GM13976 (cell line): ENCODE measurements at places on chromosomes 2 and 18.

DNA sequence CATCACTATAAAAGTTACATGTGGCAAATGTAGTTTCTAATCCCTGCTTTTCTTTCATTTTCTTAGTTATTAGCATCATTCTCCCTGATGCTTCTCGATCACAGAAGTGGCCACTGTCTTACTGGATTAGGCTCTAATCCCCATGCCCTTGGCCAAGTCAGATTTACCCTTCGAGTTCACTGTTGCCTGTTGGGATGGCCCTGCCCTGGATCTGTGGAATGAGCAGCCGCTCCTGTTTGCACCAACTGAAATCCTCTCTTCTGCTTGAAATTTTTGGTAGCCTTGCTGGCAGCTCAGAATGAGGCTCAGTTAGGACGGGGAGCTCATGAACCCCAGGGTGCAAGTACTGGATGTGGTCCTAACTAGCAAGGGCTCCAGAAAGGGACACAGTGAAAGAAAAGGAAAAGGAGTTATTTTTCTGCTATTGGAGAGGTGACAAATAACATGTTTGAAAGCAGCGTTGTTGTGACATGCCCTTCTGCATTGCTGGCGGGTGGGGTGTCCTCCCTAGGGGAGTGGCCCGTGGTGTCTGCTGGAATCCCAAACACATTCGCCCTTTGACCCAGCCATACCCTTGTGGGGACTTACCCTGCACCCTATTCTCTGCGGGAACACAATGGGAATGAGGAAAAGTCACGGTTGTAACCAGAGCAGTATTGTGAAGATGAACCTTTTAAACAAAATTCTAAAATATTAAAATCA lies 34.5 kb downstream of the RBFA start:
- DNase-seq = no peak

DNA sequence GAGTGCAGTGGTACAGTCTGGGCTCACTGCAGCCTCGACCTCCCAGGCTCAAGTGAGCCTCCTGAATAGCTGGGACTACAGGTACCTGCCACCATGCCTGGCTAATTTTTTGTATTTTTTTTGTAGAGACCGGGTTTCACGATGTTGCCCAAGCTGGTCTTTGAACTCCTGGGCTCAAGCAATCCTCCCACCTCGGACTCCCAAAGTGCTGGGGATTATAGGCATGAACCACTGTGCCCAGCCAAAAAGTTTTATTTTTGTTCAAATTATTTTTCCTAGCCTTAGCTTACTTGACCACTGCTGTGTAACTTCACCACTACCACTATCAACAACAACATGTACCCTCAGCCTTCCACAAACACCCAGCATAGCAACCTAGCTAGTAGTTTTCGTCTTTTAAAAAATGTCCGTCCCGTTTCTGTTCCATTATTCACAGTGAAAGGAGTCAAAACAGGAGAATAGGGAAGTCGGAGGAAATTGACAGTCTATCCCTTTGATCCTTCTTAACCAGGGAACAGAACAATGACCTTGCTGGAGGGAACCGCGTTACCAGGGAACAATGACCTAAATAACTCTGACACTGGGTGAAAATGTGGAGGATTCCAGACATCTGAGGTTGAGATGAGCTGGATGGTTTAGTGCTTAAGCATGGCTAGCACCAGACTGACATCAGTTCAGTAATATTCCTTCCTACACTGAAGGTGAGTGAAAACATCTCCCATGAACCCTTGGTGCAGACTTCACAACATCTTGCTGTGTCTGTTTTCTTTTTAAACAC lies 69.2 kb upstream of the ARL4C start:
- DNase-seq = no peak

- no peak for DNase-seq
Observed at GRCh38 chr2:174656676-174657176, 59.1 kb upstream of the WIPF1 start.

- no peak for DNase-seq
Observed at GRCh38 chr2:45883603-45884000, 232.1 kb downstream of the PRKCE start.

GRCh38 chr2:219551441-219552381 lies 7.9 kb downstream of the TMEM198 start:
- DNase-seq = no peak

GRCh38 chr2:192148620-192149321 lies 46.0 kb downstream of the TMEFF2 start:
- DNase-seq = no peak

- no peak for DNase-seq
Observed at GRCh38 chr2:188314314-188315054, 22.8 kb downstream of the GULP1 start.

DNA sequence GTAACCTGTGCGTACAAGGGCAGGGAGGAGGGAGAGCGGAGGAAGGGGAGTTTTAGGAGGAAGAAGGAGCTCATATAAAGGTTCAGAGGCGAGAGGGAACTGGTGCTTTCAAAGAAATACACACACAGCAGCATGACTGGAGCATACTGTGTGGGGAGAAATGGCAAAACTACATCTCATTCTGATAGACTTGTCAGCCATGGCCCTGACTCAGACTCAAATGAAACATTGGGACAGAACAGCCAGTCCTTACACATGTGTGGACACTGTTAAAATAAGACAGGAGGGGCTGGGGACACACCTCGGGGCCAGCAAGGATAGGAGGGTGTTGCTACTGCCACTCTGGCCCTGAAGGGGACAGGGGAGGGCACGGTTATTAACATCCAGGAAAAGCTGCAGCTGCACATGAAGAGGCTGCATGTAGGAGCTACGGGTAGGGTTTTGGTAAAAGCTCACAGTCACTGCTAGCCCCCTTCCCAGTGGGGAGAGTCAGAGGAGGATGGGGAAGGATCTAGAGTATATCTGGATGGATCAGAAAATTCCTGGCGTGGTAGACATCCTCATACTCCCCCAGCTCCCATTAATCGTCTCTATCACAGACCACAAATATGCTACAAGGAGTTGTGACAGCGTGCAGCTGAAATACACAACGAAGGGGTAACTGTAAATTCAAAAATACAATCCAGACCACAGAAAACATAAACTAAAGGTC lies 110.5 kb downstream of the GATA6 start:
- no peak for DNase-seq

- no peak for DNase-seq
Observed at GRCh38 chr2:196354186-196354585, 182.8 kb upstream of the STK17B start.

DNA sequence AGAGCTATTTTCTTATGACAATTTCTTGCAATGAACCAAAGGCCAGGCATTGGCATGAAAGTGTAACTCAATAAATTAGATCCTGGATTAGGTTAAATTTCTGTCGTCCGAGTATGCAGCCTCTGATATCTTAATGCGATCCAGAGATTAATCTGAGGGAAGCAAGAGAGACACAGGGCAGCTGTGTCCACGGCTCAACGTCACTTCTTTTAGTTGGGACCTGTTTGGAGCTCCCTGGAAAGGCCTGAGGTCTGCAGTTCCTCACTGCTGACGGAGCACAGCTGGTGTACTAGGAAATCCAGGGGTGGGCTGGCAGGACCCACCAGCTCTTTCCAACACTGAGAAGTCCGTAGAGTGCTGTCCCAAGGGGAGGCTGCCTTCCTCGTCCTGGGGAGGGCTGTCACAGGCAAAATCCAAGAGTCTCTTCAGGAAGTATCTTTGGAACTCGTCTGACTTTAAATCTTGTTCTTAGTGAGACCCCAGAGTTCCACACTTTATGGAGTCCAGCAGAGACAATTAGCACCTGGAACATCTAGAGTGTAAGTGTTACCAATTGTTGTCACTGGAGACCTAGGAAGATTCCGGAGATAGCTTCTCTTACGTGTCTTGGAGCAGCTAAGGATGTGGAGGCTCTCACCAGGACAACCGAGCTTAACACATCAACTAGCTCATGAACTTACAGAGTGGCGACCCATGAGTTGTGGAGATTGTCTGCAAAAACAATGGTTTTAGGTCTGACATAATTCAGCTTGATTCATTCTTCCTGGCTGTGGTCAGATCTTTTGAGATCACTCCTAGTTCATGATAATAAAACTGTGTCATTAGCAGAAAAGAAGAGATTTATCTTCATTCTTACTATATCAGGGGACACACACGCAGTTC lies 173.7 kb downstream of the ACKR3 start:
- DNase-seq = no peak

DNA sequence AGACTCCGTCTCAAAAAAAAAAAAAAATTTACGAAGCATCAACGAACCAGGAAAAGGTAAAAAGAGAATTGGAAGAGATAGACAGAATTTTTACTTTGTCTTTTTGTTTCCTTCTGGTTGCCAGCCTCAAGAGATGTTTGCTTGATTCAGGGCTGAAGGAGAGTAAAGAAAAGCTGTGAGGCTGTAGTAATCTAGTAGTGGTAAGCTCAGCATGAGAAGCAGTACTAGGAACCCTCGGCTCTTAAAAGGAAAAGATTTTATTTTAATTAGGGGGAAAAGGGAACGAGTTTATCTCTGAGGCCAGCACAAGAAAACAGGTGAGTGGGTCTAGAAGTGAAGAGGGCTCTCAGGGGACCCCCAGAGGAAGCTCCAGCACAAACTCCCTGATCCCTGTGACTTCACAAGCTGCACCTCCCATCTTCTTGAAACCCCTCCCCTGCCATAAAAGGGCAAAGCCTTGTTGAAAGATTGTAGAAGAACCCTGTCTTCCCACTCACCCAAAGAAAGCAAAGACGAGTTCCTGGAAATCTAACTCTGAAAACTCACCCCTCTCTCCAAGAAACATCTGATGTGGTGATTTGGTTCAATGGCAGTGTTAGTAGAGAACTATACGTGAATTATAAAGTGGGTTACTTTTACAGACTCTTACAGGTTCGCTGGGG lies 8.6 kb downstream of the RBMS1 start:
- no peak for DNase-seq

DNA sequence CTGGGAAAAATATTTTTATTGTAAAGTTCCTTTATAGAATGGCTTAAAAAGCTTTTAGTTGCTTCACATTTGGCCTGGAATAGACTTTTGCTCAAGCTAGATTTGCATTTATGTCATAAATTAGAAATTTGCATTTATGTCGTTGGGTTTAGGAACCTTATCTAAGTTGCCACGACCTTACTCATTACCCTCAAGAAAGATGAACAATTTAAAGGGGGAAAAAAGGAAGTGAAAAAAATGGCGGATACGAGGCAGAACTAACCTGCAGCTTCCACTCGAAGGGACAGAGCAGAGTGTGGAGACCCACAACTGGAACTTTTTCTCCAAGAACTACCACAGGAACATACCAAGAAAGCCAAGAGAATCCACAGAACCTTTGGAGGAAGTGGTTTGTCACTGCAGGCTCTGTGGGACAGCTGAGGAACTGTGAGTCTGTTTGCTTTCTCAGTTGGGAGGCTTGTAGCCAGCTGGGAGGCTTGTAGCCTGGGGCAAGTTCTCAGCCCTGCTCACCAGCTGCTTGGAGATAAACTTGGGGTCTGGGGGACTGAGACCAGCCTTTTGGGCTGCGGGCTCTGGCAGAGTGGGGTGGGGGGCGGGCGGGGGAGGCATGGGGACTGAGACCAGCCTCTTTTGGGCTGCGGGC lies 349.9 kb upstream of the MEIS1 start:
- DNase-seq = no peak

DNA sequence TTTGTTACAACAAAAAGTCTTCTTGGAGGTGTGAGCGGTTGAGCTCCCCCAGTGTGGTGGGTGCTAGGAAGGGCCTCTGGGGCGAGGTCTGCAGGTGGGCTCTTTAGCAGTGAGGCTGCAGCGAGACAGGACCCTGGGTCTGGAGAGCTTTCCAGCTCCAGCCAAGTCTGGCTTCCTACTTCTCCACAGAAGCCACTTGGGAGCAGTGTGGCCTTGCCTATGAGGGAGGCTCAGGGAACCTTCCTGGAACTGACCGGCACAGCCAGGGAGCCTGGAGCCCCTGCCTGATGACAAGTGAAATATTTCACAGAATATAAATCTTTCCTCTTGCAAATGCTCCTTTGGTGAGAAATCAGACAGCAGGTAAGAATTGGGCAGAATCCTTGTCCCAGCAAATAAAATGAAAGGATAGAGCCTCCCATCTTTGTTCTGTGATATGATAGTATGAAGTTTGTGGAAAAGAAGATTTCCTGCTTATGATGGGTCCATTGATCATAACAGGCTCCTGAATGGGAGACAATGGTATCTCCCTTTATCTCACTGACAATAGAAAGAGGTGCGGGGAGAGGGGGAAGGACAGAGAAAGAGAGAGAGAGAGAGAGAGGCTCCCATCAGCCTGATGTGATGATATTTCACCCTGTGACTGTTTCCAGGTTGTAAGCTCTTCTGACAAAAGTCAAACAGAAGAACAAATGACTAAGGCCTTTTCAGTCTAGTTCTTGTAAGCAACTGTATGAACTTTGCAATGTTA lies 289.8 kb upstream of the SPRED2 start:
- DNase-seq = no peak

- DNase-seq = no peak
Observed at GRCh38 chr2:200944467-200945394, 18.7 kb downstream of the ORC2 start.

GRCh38 chr2:163493359-163494298 lies 242.2 kb downstream of the FIGN start:
- no peak for DNase-seq

DNA sequence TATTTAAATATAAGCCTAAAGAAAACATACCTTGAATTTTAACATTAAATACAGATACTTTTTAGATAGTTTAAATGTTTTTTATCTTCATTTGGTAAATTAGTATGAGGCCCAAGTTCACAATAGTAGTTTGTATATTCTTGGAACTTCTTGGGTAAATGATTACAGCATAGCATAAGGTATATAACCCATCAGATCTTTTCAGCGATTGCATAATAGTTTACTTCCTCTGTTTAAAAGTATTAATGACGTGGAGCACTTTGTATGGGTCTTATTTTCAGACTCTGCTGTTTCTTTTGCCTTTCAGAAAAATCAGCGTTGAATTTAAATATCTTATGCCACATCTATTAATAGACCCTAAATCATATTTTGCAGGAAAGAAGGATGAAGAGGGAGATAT lies 60.2 kb downstream of the CHRNA1 start:
- DNase-seq = no peak

GRCh38 chr18:76252880-76253279 lies 242.2 kb downstream of the ZNF516 start:
- no peak for DNase-seq

GRCh38 chr18:7921938-7922587 lies 354.9 kb downstream of the PTPRM start:
- DNase-seq = no peak

GRCh38 chr2:112634153-112634873 lies 11.4 kb upstream of the SLC20A1 start:
- DNase-seq = peak; percentile 43

- no peak for DNase-seq
Observed at GRCh38 chr2:20440001-20440560, 6.8 kb upstream of the RHOB start.

GRCh38 chr2:85771486-85771885 lies 17.7 kb downstream of the ATOH8 start:
- no peak for DNase-seq

DNA sequence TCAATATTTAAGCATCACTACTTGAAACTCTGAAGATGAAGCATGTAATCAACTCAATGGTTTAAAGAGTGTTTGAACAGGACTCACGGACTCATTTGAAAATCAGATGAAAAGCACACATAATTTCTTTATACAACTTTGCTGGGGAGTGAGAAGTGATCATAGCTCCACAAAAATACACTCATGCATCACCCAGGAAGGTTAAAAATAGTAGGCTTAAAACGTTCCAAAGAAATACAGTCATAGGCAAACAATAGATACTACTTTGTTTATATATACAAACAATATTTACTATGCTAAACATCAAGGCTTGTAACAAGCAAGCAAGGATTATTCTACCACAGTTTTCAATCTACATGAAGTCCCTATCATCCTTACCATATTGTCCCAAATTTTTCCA lies 11.6 kb downstream of the HNRNPLL start:
- no peak for DNase-seq

- DNase-seq = no peak
Observed at GRCh38 chr2:215961981-215962380, 51.4 kb downstream of the MREG start.
